ENCODE measurements at places on chromosomes 6 and 20.

DNA sequence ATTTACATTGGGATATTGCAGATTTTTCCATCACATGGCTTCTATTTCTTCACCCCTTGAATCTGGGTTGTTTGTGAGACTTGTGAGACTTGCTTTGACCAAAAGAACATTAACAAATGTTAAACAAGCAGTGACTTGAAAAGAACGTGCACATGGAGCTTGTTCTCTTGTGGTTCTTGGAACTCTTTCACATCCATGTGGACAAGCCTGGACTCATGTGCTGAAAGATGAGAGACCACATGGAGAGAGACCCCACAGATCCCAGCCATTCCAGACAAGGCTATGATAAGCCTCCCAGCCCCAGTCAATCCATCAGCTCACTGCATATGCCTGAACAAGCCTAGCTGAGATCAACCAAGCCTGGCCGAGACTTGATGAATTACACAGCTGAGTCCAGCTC is 1365.7 kb upstream of the GJE1 start:
- no peak for DNase-seq

DNA sequence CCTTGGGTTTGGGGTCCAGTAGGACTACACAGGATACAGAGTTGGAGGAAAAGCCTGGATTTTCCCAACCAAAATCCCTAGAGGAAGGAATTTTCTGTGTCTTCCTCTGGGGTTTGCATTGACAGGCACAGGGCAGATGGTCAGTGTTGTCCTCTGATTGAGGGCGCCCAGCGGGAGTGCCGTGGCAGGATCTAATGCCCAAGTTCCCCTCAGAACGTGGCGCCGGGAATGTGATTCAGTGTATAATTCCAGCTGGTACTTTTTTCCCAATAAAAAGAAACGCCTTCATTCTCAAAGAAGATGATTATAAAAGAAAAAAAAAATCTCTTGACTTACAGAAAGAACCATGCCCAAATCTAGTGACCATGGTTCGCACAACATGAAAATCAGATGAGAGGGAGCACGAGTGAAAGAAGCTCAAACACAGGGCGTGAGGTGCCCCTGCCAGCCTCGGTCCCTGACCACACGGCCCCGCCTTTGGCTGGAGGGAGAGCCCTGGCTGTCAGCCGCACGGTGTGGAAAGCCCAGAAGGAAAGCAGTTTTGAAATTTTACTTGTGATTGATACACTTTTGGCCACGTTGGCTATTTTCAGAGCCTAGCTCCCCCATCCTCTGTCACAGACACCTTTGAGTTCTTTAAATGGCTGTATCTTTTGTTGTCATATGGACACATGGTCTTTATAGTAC is 31.6 kb downstream of the VEGFA start:
- DNase-seq, result no peak

GRCh38 chr6:167454003-167454402 is 129.1 kb downstream of the TTLL2 start:
- no peak for DNase-seq

- no peak for DNase-seq
These were observed 17.7 kb downstream of the MYLIP start for GRCh38 chr6:16146527-16146955.

- DNase-seq, result no peak
These were observed at the start of gene RIPOR2 for GRCh38 chr6:24935366-24936152. TSS of gene RIPOR2 (minus strand) at chr6:24935960. CDS start at chr6:24935898, 62 bp downstream.

DNA sequence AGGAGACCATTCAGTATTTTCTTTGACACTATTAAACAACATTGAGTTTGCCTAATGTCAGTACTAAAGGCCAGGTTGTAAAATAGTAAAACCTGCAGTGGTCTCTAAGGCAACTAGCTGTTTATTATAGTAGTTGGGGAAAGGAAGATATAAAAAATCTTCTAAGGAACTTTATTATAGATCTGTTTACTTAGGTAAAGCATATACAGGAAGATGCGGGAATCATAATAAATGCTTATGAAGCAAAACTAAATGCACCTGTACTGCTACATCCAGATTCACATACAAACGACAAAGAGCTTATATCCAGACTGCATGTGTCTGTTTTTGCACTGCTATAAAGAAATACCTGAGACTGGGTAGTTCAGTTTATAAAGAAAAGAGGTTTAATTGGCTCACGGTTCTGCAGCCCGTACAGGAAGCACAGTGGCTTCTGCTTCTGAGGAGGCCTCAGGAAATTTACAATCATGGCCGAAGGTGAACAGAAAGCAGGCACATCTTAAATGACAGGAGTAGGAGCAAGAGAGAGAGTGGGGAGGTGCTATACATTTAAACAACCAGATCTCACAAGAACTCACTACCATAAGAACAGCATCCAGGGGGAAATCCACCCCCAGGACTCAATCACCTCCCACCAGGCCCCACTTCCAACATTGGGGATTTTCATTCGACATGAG is 8.7 kb upstream of the TRIM39 start:
- no peak for DNase-seq

- no peak for DNase-seq
These were observed 753 bp upstream of the FASTKD5 start for GRCh38 chr20:3160418-3160817.

GRCh38 chr6:61787998-61788397 is 498.0 kb downstream of the KHDRBS2 start:
- no peak for DNase-seq
